Cortex of kidney (tissue), 1 donor: ENCODE measurements at places on chromosomes 12 and 14.

DNA sequence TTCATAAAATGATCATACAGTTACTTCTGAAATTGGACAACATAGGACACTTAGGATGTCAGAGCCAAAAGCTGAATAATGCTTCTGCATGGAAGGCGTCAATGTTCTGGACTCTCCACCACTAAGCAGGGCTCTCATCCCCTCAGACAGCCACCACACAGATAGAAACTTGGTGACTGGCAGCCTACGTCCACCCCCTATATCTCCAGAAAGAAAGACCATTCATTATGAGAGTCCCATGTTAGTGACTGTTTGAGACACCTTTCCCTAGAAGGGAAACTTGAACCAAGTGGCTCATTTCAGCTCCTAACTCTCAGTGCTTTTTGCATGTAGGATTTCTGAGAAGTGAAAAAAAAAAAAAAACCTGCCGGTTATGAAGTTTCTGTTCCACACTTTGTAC lies 251.0 kb upstream of the FKBP4 start:
- DNase-seq, result no peak

DNA sequence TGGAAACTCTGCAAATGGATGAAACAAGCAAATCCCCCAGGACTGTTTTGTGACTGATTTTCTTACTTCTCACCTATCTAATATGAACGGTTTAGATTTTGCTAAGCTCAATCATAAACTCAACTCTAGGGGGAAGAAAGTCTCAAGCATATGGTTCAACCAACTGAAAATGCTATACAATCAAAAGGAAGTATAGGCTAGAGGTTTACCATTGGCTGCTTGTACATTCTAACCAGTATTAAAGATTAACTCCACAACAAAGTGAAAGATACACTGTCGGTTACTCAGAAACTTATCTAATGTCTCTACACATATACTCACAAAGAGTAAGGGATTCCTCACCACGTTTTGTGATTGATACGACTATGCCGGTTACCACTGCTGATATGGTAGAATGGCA lies 281.8 kb upstream of the SOX5 start:
- DNase-seq, result no peak

- DNase-seq, result no peak
Observed at GRCh38 chr12:39188689-39189088, 254.2 kb downstream of the KIF21A start.

- DNase-seq, result no peak
Observed at GRCh38 chr12:56840922-56841321, 77.8 kb downstream of the HSD17B6 start.

DNA sequence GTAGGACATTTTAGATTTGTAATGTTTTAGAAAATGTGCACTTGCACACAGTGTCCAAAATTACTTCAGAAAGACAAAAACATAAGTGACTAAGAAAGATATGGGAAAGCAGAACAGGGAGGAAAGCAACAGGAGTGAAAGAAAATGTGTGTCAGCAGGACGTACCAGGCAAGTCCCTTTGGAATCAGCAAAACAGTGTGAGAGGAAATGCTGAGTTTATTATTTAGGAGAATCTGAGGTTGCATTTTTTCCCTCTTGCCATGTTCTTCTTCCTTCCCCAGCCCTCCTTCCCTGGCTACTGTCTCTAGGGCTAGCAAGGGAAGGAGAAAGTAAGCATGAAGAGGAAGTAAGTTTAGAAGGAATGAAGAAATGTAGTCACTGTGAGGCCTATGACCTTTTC lies 67.7 kb upstream of the CD163 start:
- DNase-seq, result no peak
